GDM1 (cell line): ENCODE measurements at places on chromosomes 7 and 10.

DNA sequence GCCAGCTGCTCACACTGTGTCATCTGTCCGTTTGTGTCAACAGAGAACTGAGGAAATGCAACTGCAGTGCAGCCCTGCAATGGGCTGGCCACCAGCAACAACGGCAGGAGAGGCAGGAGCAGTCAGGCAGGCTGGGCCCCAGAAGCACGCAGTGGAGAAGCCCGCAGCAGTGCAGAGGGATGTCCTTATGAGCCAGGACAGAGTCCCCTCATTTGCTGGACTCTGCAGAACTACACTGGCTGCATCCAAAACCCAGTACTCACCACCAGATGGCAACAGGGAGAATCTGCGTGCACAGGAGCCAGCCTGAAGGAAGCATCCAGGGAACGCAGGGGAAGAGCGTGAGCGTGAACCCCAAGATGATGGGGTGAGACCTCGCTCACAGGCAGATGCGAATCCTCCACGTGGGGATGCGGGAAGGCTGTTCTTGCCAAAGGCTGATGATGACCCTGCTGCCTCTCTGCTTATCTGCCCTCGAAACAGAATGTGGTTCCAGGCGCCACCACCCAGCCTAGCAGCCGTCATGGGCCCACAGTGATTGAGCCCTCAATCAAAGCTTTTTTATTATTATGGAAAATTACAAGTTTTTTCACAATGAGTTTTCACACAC lies 232.1 kb downstream of the PTPRN2 start:
- no peak for DNase-seq

- no peak for DNase-seq
These were observed 15.7 kb downstream of the ZFAND2A start for GRCh38 chr7:1144269-1144771.

- DNase-seq, result no peak
These were observed 27.7 kb downstream of the ZNF775 start for GRCh38 chr7:150406567-150407421.

GRCh38 chr7:1707756-1708595 lies 37.9 kb downstream of the ELFN1 start:
- no peak for DNase-seq
